ENCODE measurements at places on chromosomes 1 and 21.
A peak's percentile ranks its signal among the peaks of the same experiment; 100 is the strongest.

GRCh38 chr1:61361931-61362330 is 279.6 kb downstream of the NFIA start:
- no peak for DNase-seq

DNA sequence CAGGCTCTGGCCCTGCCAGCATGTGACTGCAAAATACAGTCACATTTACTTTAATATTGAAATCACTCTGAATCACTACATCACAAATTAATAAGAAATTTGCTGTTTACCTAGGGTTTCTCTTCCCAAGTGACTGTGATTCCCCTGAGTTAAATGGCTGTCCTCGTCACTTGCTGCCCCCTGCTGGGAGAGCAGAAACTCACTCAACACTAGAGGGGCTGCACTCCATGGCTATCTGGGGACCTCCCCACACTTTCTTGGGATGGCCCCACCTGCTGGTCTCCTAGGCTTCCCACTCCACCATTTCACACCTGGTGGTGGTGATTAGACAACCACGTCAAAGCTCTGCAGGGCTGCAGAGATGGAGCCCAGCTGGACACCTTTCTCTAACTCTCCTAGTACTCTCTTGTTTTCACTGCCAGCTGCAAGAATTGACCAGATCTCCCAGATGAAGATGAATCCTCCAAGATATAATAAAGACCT is 63.4 kb downstream of the CD2 start:
- no peak for DNase-seq

DNA sequence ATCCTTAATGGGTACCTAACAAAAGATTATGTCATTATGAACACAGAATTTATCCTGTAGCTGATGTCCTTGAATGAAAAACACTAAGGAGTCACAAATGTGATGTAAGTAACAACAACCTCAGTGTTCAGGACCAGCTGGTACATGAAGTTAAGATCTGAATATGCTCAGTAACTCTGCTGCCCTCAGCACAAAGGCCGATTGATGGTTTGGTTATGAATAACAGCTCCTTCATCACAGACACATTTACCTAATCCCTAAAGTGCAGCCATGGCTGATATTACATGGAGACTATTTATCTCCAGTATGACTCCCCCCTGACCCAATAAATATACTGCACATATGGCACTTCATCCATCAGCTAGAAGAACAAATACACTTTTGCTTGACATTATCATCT is 75.2 kb downstream of the PLPPR5 start:
- DNase-seq, result no peak

- no peak for DNase-seq
These were observed 29.9 kb downstream of the PSMG1 start for GRCh38 chr21:39153373-39153772.

GRCh38 chr1:74010206-74010605 is 187.8 kb downstream of the LRRIQ3 start:
- DNase-seq, result no peak

GRCh38 chr1:153958961-153959260 is 499 bp upstream of the CRTC2 start:
- DNase-seq, result no peak

GRCh38 chr1:27603681-27604578 is at the start of gene AHDC1:
TSS of gene AHDC1 (minus strand) at chr1:27604144. CDS start at chr1:27552115, 52,029 bp downstream.
- peak; percentile 94 for DNase-seq

- DNase-seq, result no peak
These were observed 558.2 kb upstream of the USP24 start for GRCh38 chr1:55773211-55773940.

- no peak for DNase-seq
These were observed 74.8 kb upstream of the EDN2 start for GRCh38 chr1:41559331-41559730.

- DNase-seq, result no peak
These were observed 170.5 kb upstream of the CAMK1G start for GRCh38 chr1:209413062-209413461.

- DNase-seq, result no peak
These were observed 610 bp downstream of the AJAP1 start for GRCh38 chr1:4654764-4655673.

DNA sequence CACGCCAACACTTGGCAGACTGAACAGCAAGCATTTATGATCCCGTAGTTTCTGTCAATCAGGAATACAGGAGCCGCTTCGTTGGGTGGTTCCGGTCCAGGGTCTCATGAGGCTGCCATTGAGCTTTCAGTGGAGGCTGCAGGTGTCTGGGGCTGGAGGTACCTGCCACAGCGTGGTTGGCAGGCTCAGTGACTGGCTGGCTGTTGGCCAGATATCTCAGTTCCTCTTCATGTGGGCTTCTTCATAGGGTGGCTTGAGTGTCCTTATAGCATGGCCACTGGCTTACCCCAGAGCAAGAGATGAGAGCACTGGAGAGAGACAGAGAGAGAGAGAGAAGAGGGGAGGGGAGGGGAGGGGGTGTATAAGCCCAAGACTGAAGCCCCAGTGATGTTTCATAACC is 29.3 kb downstream of the PIK3CD start:
- DNase-seq, result no peak

DNA sequence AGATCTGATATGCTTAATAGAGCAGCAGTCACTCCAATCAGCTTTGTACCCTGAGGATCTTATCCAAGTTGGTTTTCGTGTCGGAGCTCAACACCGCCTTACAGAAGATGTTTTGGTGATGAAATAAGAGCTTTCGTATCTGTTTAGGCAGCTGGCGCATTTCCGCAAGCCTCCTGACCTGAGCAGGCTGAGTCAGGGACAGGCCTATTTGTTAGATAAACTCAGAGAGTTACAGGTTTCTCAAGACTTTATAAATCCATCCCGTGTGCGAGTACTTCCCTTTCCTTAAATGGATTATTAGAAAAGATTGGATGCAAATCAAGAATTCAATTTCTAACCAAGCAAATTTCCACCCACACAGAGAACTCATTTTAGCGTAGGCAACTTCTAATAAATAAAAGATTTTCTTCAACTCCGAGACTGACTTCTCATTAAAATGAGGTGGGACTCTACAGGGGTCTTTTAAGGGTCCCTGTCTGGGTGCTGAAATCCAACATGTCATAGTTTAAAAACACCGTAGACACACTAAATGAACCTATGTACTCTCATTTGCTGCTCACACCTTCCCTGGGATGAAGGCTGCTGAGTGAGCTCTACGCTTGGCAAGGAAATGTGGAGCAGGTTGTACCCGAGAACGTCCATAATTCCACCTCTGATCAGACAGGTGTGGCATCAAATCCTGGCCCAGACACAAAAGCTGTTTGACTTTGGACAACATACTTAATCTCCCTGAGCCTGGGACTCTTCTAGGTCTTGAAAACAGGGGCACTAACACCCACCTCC is 106.9 kb upstream of the F3 start:
- no peak for DNase-seq

DNA sequence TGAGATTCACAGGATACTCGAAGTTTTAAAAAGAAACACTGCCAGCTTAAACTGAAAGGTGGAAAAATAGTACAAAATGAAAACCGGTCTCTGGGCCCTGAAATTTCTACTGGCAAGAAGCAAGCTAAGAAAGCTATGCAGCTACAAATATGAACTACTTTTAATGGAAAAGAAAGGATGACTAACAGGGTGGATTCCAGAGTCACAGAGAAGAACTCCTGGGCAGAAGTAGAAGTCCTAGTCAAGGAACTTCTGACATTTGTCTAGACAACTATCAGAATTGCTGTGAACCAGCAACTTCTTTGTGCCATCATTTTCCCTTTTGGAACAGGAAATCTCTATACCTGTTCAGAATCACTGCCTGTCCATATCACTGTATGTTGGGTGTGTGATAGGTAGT is 38.1 kb downstream of the CD160 start:
- no peak for DNase-seq

GRCh38 chr1:171753685-171754352 is 12.0 kb upstream of the VAMP4 start:
- no peak for DNase-seq

DNA sequence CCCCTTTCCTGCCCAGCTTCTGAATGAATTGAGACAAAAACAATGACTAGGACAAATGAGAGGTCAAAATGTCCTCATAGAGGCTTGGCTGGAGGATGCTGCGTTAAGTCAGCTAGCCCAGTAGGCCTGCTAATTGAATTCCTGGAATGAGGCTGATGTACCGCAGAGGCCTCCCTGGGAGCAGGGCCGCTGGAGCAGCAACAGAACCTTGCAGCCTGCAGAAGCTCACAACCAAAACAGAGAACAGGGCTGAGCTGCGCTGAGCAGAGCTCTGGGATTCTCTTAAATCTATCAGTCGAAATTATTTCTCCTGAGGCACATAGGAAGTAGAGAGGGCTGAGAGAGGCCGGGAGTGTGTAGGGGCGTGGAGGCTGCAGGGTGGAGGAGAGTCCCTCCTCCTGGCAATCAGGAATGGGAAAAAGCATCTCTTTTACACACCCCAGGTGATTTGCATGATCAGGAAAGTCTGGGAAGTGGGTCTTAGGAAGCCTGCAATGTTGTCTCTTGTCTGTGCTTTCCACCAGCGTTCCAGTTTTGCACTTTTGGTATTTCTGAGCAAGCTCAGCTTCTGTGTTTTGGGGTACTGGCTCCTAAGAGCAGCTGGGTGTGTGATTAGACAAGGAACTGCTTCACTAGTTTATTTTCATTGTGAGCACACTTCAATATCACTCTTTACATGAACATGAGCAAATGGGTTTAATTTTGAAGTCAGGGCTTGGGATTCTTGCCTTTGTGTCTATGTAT is 66.5 kb downstream of the RYR2 start:
- no peak for DNase-seq

- no peak for DNase-seq
These were observed 7.5 kb upstream of the KCNJ15 start for GRCh38 chr21:38249256-38249655.

DNA sequence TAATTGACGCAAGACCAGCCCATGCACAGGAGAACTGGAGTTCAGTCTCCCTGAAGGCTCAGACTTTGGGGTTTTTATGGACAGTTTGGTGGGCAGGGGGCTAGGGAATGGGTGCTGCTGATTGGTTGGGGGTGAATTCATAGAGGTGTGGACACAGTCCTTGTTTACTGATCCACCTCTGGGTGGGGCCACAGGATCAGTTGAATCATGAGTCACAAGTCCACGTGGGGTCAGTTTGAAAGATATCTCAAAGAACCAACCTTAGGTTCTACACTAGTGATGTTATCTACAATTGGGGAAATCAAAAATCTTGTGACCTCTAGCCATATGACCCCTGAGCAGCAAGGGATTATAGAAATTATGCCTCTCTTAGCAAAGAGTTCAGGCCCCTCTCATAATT is 127.9 kb upstream of the L1TD1 start:
- DNase-seq, result no peak

GRCh38 chr1:178531887-178532286 is 19.0 kb downstream of the TEX35 start:
- no peak for DNase-seq

GRCh38 chr1:110800079-110800478 is 72.9 kb upstream of the CD53 start:
- no peak for DNase-seq

DNA sequence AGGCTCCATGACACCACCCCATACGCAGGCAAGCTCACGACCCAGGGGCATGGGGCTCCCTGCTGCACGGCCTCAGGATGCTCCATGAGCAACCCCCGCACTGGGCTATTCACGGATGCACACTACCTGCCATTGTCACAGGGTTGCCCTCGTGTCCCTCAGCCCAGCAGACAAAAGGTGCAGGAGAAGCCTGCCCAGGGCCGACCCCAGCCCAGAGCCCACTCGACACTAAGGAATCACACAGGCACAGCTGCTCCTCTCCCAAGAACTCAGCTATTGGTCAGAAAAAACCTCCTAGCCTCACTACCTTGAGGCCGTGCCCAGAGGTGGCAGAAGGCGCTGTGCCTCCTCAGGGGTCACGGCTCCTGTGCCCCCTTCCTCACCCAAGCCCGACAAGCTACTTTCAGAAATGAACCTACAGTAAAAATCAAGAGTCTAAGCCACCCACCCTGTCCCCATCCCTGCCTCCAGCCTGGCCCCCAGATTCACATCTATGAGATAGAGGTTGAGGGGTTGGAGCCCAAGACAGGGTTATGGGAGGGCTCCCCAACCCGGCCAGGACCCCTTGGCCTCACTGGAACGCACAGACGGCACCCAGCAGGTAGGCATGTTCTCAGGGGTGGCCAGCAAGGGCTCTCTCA is 6.4 kb upstream of the SPATC1L start:
- no peak for DNase-seq
